ENCODE measurements at places on chromosomes 2 and 18. TPM values are rescaled to one million over a fixed set of nuclear protein-coding genes. Genes with fewer than 3 reads are reported as not detected.

The STAT4 gene
- 0.32 TPM for total RNA-seq

- no peak for DNase-seq
- H3K4me3 ChIP-seq, result no peak overlapping the region
- no peaks in the 10 kb centered on the region for H3K4me1 ChIP-seq
- peaks cover 63% of the 10 kb centered on the region for H3K27me3 ChIP-seq
These were observed 2.7 kb downstream of the SCTR start for GRCh38 chr2:119521433-119522050.

The SLC40A1 gene
- total RNA-seq, result not detected

The SATB2 gene
- total RNA-seq, result 2.2 TPM

GRCh38 chr2:12391116-12391515, 325.6 kb upstream of the TRIB2 start:
- H3K36me3 ChIP-seq, result no peaks in the 10 kb centered on the region
- no peak overlapping the region for H3K4me3 ChIP-seq
- no peaks in the 10 kb centered on the region for H3K27me3 ChIP-seq
- DNase-seq, result no peak

GRCh38 chr2:43851011-43851980, 12.5 kb downstream of the ABCG8 start:
- no peak for DNase-seq
- H3K4me1 ChIP-seq, result no peaks in the 10 kb centered on the region
- peaks cover 18% of the 10 kb centered on the region for H3K27me3 ChIP-seq
- H3K27ac ChIP-seq, result no peak overlapping the region

The IL37 gene
- not detected for total RNA-seq

The ANO7 gene
- total RNA-seq, result 1.8 TPM

The ANKRD62 gene
- total RNA-seq, result 0.15 TPM

Measured in neural progenitor cell (in vitro differentiated cells).